ENCODE measurements at places on chromosomes 6 and 20. TPM values are rescaled to one million over a fixed set of nuclear protein-coding genes. Genes with fewer than 3 reads are reported as not detected.
A peak's percentile ranks its signal among the peaks of the same experiment; 100 is the strongest.

DNA sequence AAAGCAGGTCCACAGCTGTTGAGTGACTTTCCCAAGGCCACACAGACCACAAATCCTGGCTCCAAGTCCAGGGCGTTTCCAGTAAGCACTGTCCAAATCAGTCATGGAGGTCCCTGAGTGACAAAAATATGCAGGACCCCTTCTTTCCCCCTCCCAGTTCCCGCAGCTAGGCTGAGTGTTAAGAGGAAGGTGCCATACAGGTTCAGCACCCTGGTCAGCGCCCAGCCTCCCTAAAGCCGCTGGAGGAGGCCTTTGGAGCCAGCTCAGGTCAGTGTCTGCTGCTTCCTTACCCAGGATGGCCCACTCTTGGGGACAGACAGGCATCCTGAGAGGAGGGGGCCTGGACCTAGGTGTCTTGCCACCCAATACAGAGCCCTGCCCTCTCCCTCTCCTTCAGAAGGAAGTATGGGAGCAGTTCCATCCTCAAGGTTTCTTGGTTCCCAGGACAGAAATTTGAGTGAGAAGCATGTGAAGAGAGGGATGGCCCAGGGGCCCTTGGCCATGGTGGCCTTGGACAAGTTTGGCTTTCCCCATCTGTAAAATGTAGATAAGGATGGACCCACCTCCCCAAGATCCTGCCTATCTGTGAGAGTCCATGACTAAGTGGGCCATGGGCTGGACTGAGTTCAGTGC, 13.2 kb downstream of the TMEM74B start:
- no peaks in the 10 kb centered on the region for H3K4me1 ChIP-seq
- H3K36me3 ChIP-seq: peaks cover 54% of the 10 kb centered on the region
- H3K27ac ChIP-seq: no peak overlapping the region
- no peaks in the 10 kb centered on the region for H3K27me3 ChIP-seq

GRCh38 chr6:17705428-17705777, 1.3 kb downstream of the NUP153 start:
- peaks cover 56% of the 10 kb centered on the region for H3K4me1 ChIP-seq
- no peaks in the 10 kb centered on the region for H3K27me3 ChIP-seq
- peaks cover 4% of the 10 kb centered on the region for H3K36me3 ChIP-seq
- H3K4me3 ChIP-seq: peak overlapping the region; percentile 94

DNA sequence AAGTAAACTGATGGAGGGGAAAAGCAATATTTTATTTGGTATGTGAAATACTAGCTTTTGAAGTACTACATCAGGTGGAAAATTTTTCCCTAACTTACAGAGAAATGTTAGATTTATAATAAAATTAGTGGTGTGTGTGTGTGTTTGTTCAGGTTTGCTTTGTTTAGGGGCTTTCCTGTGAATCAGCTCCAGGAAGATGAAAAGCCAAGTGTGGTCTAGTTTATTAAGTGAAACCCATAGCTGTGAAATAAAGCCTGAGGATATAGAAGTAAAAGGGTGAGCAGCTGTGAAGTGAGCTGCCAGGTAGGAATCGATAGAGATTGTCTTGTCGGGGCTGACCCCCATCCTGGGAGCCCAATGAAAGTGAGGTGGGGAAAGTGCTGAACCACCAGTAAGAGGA, 347.6 kb upstream of the IMPG1 start:
- no peaks in the 10 kb centered on the region for H3K36me3 ChIP-seq
- H3K27me3 ChIP-seq: no peaks in the 10 kb centered on the region
- H3K4me3 ChIP-seq: no peak overlapping the region
- H3K4me1 ChIP-seq: no peaks in the 10 kb centered on the region

- H3K4me1 ChIP-seq: peaks cover 17% of the 10 kb centered on the region
- H3K4me3 ChIP-seq: peak overlapping the region; percentile 53
- no peak for DNase-seq
These were observed 116.5 kb upstream of the EEF1E1 start for GRCh38 chr6:8218861-8219260.

DNA sequence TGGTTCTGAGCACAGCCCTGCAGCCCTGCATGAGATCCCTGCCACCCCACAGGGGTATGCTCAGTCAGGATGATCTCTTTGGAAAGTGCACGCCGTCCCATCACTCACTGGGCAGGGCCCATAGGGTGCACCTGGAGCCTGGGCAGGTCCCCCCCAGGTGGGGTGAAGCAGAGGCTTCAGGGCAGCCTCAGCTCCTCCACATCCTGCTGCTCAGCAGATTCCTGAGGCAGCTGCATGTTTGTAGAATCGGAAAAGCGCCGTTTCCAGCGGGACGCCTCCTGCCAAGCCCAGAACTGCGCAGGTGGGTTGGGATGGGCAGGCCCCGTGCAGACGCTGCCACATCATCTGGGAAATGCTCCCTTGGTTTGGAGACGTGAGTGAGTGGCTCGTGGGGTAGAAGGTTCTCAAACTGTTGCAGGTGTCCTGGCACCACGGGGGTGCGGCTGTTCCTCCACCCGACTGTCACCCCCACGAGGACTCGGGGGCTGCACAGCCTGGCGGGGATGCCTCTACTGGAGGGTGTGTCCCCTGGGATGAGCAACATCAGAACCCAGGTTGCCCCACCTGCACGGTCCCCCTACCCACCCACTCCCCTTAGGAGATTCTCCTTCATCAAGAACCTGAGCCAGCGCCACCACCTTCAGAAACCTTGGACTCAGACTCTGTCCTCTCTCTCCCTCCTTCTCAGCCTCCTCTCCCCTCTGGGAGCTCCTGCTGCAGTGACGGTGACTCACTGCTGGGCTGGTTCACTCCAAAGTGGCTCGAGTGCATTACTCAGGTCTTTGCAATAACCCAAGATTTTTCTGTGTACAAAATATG, 334.1 kb downstream of the TAF4 start:
- H3K4me1 ChIP-seq: peaks cover 8% of the 10 kb centered on the region
- peaks cover 3% of the 10 kb centered on the region for H3K27me3 ChIP-seq
- H3K36me3 ChIP-seq: no peaks in the 10 kb centered on the region
- DNase-seq: peak; percentile 59
- no peak overlapping the region for H3K4me3 ChIP-seq

- peak; percentile 78 for DNase-seq
- H3K4me3 ChIP-seq: peak overlapping the region; percentile 29
- H3K36me3 ChIP-seq: no peaks in the 10 kb centered on the region
- peak overlapping the region; percentile 68 for H3K27ac ChIP-seq
- H3K27me3 ChIP-seq: no peaks in the 10 kb centered on the region
- peaks cover 20% of the 10 kb centered on the region for H3K4me1 ChIP-seq
These were observed 101.0 kb downstream of the NRN1 start for GRCh38 chr6:5905431-5906339.

GRCh38 chr6:33717934-33718455, 6.5 kb upstream of the UQCC2 start:
- H3K4me3 ChIP-seq: no peak overlapping the region
- peaks cover 8% of the 10 kb centered on the region for H3K4me1 ChIP-seq
- H3K27ac ChIP-seq: no peak overlapping the region
- H3K27me3 ChIP-seq: peaks cover 30% of the 10 kb centered on the region
- no peak for DNase-seq

DNA sequence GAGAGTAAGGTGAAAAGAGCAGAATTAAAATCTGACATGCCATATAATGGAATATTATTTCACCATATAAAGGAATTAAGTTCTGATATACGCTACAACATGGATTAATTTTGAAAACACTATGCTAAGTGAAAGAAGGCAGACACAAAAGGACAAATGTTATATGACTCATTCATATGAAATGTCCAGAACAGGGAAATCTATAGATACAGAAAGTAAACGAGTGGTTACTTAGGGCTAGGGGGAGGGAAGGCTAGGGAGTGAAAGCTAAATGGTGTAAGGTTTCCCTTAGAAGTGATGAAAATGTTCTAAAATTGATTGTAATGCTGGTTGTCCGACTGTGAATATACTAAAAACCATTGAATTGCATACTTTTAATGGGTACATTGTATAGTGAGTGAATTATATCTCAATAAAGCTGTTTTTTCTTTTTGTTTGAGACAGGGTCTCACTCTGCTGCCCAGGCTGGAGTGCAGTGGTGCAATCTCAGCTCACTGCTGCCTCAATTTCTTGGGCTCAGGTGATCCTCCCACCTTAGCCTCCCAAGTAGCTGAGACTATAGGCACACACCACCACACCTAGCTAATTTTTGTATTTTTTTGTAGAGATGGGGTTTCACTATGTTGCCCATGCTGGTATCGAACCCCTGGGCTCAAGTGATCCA, 8.2 kb downstream of the PRPH2 start:
- DNase-seq: peak; percentile 24
- peaks cover 2% of the 10 kb centered on the region for H3K27me3 ChIP-seq
- peak overlapping the region; percentile 57 for H3K27ac ChIP-seq
- no peak overlapping the region for H3K4me3 ChIP-seq
- peaks cover 10% of the 10 kb centered on the region for H3K4me1 ChIP-seq

DNA sequence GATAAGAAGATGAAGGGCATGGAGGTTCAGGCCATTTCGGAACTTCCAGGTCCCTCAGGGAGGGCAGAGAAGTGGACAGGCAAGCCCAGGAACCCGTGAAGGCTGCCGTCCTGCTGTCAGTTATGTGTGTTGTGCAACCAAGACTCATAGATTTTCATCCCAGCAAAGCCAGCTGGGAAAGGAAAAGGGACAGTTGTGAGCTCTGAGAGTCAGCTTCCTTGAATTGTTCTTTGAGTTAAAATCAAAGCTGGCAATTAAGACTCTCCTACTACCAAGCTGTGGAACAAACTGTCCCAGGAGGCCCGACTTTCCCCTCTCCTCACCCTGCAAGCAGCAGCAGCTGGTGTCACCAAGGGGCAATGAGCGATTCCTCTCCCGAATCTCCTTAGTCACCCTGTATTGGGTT, 46.3 kb upstream of the IYD start:
- DNase-seq: no peak
- no peak overlapping the region for H3K27ac ChIP-seq
- peaks cover 10% of the 10 kb centered on the region for H3K27me3 ChIP-seq

DNA sequence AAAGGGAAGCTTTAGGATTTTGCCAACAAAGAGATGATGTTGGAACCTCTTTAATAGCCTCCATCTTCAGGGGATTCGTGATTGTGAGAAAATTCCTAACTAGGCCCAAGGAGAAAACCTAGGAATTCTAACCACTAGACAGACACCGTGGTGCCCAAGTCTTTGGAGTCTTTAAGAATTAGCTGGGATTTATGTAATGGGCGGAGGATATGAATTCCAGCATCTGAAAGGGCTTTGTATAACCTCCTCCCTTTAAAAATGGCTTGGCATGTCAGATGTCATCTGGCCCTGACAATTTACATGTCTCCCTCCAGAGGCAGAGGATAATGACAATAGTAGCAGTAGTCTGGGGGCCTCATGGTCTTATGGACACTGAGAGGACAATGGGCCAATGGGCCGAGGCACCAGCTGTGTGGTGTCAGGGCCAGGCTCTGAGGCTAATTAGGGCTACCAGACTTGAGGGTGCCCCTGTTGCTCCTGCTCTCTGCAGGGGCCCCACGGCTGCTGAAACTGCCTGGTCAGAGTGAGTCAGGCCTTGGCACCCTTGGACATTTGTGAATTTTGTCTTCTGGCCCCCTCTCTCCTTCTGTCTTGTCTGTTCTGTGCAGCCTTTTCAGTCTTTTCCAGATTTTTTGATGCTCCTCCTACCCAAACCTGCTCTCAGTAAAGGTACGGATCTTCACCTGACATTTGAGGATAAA, 113.9 kb downstream of the EDN1 start:
- H3K27ac ChIP-seq: peak overlapping the region; percentile 88
- H3K4me1 ChIP-seq: peaks cover 38% of the 10 kb centered on the region
- H3K36me3 ChIP-seq: peaks cover 8% of the 10 kb centered on the region
- DNase-seq: no peak
- H3K4me3 ChIP-seq: peak overlapping the region; percentile 54

- no peak overlapping the region for H3K4me3 ChIP-seq
- DNase-seq: no peak
- no peak overlapping the region for H3K27ac ChIP-seq
- H3K36me3 ChIP-seq: no peaks in the 10 kb centered on the region
- H3K4me1 ChIP-seq: no peaks in the 10 kb centered on the region
These were observed 4.9 kb downstream of the TUBB2B start for GRCh38 chr6:3222506-3223038.

DNA sequence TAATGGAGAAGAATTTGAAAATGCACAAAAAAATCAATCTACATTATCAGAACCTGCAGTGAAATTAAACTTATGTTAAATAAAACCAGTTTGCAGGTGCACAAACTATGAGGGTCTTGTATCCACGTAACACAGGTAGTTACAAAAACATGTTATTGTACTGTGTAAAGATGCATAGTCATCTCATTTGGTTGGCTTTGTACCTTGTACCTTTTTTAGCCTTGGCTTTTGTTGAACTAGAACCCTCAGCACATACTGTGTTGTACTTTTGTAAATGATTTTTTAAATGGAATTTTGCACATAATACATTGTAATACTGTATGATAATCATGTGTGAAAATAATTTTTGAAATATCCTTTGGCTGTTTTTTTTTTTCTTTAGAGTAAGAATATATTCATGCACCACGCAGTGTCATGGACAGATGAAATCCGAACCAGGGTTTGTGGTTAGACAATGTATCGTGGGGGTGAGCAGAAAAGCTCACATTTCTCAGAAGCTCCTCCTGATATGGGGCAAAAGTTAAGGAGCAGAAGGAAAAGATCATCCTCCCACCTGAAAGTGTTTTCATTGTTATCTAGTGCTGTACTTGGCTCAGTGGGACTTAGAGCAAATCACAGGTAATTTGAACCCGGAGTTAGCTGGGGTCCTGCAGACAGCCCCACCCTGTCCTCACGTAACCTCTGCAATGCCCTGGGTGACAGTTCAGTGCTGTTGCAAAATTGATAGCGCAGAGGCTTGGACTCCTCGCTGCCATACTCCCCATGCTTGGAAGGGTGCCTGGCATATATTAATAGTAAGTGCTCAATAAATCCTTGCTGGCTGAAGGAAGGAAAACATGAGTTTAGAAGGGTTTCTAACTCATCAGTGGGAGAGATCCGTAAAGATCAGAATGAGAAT, 14.8 kb upstream of the NAA20 start:
- H3K4me3 ChIP-seq: no peak overlapping the region
- H3K27ac ChIP-seq: no peak overlapping the region
- DNase-seq: no peak
- peaks cover 25% of the 10 kb centered on the region for H3K4me1 ChIP-seq

DNA sequence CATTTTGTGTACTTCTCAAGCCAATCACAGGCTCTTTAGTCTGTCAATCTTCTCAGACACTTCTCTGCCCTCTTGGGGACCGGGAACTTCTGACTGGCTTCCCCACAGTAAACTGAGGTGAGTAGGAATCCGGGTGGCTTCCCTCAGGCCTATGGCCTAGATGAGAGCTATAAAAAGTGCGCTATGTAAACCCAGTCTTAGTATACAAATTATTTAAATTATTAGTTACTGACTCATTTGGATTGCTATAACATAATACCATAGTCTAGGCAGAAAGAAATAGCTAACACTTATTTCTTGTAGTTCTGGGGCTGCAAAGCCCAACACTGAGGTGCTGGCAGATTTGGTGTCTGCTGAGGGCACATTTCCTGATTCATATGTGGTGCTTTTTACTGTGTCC, 109.2 kb upstream of the MCHR2 start:
- H3K27me3 ChIP-seq: no peaks in the 10 kb centered on the region
- peak; percentile 9 for DNase-seq
- H3K4me3 ChIP-seq: no peak overlapping the region
- H3K27ac ChIP-seq: peak overlapping the region; percentile 34
- no peaks in the 10 kb centered on the region for H3K36me3 ChIP-seq

- peaks cover 14% of the 10 kb centered on the region for H3K27me3 ChIP-seq
- H3K4me1 ChIP-seq: peaks cover 50% of the 10 kb centered on the region
- DNase-seq: no peak
These were observed 57.4 kb upstream of the CCDC167 start for GRCh38 chr6:37556881-37557644.

Gene VGLL2
- not detected for total RNA-seq

Gene BIRC7
- total RNA-seq: not detected

Gene ZSCAN31
- 0.45 TPM for total RNA-seq

Gene SLC17A1
- not detected for total RNA-seq

Gene ASIP
- total RNA-seq: not detected

Gene SIRPD
- not detected for total RNA-seq

Gene KIF16B
- 0.33 TPM for total RNA-seq

Gene C6orf118
- not detected for total RNA-seq

Gene PRR18
- not detected for total RNA-seq

All from HFFc6 (cell line).